ENCODE measurements at places on chromosomes 13 and 19. TPM values are rescaled to one million over a fixed set of nuclear protein-coding genes. Genes with fewer than 3 reads are reported as not detected.

The ZNF560 gene
- total RNA-seq: 0.33 TPM

The ACER1 gene
- not detected for total RNA-seq

The OR4F17 gene
- total RNA-seq: not detected

The TJP3 gene
- not detected for total RNA-seq

The C3 gene
- total RNA-seq: 313 TPM

The TMEM59L gene
- 4.1 TPM for total RNA-seq
